Stimulated activated CD4-positive, alpha-beta T cell treated with anti-CD3 and anti-CD28 coated beads, TNF-alpha, amount 100 ng/mL, for 4 hours (primary cell): ENCODE measurements at places on chromosomes 6 and 20.

- no peak for DNase-seq
These were observed 644.3 kb downstream of the EPM2A start for GRCh38 chr6:145090801-145091585.

DNA sequence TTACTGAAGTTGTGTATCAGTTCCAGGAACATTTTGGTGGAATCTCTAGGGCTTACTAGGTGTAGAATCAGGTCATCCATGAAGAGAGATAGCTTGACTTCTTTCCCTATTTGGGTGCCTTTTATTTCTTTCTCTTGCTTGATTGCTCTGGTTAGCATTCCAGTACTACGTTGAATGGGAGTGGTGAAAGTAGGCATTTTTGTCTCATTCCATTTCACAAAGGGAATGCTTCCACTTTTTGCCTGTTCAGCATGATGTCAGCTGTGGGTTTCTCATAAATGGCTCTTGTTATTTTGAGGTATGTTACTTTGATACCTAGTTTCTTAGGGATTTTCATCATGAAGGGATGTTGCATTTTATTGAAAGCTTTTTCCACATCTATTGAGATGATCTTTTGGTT is 195.3 kb downstream of the MOXD1 start:
- DNase-seq, result no peak

DNA sequence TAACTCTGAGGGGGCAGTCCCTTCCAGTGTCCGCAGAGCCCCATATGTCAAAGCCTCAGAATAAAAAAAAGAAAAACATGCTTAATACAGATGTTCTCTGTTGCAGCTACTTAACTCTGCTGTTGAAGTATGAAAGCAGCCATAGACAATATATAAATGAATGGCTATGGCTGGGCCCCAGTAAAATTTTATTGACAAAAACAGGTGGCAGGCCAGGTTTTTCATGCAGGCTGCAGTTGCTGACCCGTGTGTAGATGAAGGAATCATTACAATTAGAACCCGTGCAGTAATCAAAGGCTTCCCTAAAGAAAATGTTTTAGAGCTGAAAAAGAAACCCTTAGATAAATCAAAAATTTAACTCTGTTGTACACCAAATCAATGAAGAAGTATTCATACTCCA is 13.0 kb upstream of the RIN2 start:
- DNase-seq, result no peak

GRCh38 chr6:43746613-43747102 is 23.4 kb upstream of the VEGFA start:
- no peak for DNase-seq

- DNase-seq, result no peak
These were observed 59.7 kb upstream of the ASIP start for GRCh38 chr20:34181484-34181883.

GRCh38 chr6:163813979-163814493 is 399.5 kb downstream of the QKI start:
- no peak for DNase-seq

DNA sequence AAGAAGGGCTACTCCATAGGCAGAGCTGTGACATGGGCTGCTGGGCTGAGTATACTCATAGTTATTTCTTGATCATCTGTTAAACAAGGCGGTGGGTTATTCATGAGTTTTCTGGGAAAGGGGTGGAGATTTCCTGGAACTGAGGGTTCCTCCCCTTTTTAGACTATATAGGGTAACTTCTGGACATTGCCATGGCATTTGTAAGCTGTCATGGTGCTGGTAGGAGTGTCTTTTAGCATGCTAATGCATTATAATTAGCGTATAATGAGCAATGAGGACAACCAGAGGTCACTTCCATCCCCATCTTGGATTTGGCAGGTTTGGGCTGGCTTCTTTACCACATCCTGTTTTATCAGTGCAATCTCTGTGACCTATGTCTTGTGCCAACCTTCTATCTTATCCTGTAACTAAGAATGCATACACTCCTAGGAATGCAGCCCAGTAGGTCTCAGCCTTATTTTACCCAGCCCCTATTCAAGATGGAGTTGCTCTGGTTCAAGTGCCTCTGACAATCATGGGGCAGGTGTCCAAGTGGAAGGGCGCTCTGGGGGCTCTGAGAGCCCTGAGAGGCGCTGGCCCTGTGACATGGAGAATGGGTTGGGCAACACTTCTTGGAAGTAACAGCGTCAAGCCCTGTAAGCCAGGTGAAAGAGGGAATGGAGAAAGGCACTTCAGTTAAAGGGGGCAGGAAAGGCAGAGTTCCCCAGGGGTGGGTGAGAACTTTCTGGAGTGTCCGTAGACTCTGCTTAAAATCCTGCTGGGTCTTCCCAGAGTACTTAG is 354.2 kb upstream of the SULF2 start:
- DNase-seq, result no peak

DNA sequence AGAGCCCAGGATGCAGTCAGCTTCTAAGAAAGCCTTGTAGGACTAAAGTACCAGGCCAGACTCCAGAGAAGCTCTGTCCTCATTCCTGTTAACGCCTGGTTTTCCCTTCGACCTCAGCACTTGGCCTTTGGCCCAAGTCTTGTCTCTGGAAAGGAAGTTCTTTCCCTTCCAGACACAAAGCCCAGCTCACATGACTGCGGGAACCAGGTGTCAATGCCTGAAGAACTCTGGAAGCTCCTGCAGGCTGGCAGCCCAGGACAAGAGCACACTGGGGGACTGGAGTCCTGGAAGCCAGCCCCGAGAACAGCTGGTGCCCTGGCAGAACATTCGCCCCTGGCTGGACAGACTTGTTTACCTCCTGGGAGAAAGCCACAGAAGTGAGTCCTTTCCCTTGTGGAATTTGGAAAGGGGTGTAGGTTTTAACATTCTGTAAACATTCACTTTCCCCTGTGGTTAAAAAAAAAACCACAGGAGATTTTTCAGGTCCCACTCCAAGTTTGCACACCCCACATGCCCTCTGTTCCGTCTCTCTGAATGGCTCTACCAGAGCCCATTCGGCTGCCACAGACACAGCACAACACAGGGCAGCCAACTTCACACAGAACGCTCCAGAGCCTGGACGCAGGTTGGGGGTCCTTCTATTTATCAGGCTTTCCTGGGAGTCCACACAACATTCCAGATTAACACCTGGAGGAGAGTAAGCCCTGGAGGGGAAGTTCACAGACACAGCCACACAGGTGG is 18.1 kb downstream of the ACSS1 start:
- no peak for DNase-seq

- no peak for DNase-seq
These were observed 260.6 kb upstream of the STXBP5 start for GRCh38 chr6:146943664-146944063.

DNA sequence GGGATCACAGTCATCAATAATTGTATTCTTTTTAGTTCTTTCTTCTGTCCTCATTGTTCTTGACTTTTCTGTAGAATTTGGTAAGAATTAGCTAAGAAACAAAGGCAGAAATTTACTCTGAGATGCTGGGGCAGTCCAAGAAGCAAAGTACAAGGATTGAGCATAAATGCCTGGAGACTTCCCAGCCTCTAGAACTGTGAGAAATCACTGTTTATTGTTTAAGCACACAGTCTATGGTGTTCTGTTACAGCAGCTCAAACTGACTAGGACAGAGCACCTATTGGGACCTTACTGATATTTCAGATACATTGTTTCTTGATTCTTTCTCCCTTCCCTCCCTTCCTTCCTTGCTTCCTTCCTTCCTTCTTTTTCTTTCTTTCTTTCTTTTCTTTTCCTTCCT is 192.7 kb upstream of the SLC35B3 start:
- DNase-seq, result no peak

GRCh38 chr6:83307849-83308248 is 114.7 kb downstream of the RWDD2A start:
- no peak for DNase-seq

GRCh38 chr20:17571153-17571527 is 1.3 kb downstream of the DSTN start:
- no peak for DNase-seq

GRCh38 chr6:25875926-25876602 is 2.0 kb upstream of the SLC17A3 start:
- DNase-seq, result no peak

DNA sequence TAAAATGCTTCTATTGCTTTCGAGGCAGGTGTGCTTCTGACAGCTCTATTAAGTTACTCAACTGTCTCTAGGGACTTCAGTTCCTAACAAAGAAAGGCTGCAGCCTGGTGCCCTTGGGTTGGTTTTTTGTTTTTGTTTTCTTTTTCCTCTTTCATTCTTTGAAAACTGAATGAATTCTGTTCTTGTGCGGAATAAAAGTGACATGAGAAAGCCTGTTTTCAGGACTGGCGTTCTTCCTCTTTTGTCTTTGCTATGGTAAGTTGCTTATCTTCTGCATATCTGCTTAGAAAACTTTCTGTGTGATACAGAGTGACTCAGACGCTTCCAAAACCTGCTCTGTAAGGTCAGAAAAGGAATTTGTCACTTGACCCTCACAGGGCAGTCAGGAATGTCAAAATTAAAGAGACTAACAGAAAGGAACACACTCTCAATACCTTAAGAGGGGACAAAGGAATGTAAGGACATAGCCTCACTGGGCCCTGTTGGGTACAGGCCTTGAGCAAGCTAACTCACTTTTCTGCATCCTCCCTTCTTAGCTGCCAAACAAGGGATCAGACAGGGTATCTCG is 56.2 kb upstream of the NHSL1 start:
- DNase-seq, result no peak

- DNase-seq, result no peak
These were observed 187.6 kb upstream of the QKI start for GRCh38 chr6:163226836-163227485.

DNA sequence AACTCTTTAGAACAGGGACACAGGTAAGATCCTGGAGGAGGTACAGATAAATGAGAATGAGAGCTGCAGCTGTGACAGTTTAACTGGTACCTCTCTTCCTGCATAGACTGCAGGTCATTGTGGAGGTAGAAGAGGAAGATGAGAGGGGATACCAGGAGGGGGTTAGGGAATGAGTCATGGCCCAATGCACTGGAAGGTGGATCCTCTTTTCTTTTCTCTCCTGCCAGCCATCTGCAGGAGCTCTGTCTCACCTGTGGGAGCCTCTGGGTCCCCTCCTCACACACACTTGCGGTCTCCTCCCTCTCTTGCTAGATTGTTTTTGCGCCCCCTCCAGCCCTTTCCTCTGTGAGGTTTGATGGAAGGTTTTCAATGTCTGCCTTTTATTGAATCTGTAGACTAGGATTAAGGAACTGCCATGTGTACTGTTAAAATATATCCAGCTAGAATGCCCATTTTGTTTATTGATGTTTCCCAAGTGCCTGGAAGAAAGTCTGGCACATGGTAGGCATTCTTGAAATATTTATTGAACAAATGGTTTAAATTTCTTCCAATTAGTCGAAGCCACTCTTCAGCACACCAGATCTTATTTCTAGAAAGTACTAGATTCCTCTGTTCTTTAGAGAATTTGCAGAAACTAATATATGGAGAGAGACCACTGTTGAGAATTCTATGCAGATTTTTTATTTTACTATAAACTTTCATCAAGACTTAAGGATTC is 13.0 kb downstream of the C6orf163 start:
- no peak for DNase-seq

DNA sequence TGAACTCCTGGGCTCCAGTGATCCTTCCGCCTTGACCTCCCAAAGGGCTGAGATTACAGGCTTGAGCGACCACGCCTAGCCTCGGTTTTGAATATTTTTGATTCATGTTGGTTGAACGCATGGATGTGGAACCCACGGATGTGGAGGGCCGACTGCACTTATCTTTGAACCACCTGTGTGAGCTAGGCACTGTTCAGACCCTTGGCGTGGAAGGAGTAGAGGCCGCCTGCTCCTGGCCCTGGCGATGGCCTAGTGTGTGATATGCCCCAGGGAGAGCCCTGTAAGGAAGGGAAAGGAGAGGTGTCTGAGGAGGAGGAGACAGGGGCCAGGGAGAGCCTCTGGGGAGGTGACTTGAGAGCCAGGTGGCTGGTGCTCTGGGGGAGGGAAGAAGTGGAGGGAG is 64.3 kb downstream of the BCAS4 start:
- no peak for DNase-seq

- no peak for DNase-seq
These were observed 478.0 kb downstream of the KIF16B start for GRCh38 chr20:16095226-16095625.

- DNase-seq, result no peak
These were observed 19.6 kb upstream of the SAMHD1 start for GRCh38 chr20:36971103-36971502.

- DNase-seq, result no peak
These were observed 71.7 kb upstream of the MAP3K4 start for GRCh38 chr6:160919723-160920440.

DNA sequence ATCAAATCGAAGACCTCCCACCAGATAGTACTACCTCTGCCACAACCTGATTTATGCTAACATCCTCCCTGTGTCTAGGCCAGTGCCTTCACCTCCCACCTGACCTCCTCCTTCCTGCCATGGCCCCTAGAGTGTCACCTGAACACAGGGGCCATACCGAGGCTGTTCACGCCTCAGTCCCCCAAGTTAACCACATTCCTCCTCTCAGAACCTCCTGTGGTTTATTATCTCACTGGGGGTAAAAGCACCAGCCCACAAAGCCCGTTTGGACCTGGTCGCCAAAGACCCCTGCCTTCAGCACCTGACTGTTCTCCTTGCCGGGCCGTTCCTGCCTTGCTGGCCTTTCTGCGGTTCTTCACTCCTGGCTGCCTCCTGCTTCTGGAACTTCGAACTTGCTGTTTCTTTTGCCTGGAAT is 13.7 kb downstream of the MAS1 start:
- no peak for DNase-seq

- no peak for DNase-seq
These were observed 133.7 kb downstream of the PLCB4 start for GRCh38 chr20:9202420-9203080.

DNA sequence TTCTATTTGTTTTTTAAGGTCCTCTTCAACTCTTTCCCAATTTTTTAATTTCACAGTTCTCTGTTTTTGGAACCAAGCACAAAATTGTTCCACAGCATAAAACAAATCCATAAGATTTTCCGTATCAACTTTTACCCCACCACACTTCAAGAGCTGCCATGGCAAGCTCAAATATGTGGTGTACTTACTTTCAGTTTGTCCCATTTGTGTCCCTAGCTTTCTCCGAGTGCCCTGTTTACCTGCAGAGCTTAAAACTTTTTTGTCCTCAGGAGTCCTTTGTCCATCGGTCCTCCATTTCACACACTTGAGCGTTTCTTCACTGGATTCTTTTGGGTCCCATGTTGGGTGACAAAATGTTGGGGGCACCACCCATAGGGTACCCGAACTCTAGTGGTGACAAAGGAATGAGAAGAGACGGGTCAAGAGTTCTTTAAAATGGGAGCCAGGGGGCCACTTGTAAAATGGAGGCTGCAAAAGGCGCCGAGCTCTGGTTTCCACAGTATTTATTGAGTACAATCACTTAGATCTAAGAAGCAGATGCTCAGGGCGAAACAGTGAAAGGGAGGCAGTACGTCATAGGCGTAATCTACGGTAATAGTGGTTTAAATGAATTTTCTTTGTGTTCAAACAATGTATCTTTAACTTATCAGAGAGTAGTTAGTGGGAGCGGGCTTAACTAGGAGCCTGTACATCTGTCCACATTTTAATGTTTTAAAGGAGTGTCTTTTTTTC is 39.8 kb upstream of the SERINC1 start:
- DNase-seq, result no peak

GRCh38 chr6:33391922-33392594 is 435 bp downstream of the KIFC1 start:
- DNase-seq, result no peak
